Activated CD4-positive, alpha-beta T cell treated with anti-CD3 and anti-CD28 coated beads for 36 hours (primary cell): ENCODE measurements at places on chromosomes 5 and 9. TPM values are rescaled to one million over a fixed set of nuclear protein-coding genes. Genes with fewer than 3 reads are reported as not detected.

Gene NRG2
- total RNA-seq = 0.11 TPM

Gene CYSRT1
- total RNA-seq = 0.23 TPM

Gene KIF24
- 5.9 TPM for total RNA-seq

Gene ANXA6
- total RNA-seq = 332 TPM

Gene MINAR2
- not detected for total RNA-seq

Gene GRIN3A
- not detected for total RNA-seq

Gene NDFIP1
- total RNA-seq = 54.9 TPM

Gene OBP2B
- total RNA-seq = not detected

Gene IRX4
- not detected for total RNA-seq

Gene ERAP2
- 57.3 TPM for total RNA-seq

Gene RANBP3L
- 0.16 TPM for total RNA-seq

Gene CD72
- 6.5 TPM for total RNA-seq

Gene NR6A1
- total RNA-seq = 0.82 TPM

Gene IL9
- total RNA-seq = 48.1 TPM

Gene BARHL1
- total RNA-seq = not detected

Gene KLHL3
- total RNA-seq = 10.8 TPM

Gene ABLIM3
- total RNA-seq = not detected

Gene SPINK5
- not detected for total RNA-seq

Gene SPINK6
- total RNA-seq = not detected

Gene GARIN3
- 0.82 TPM for total RNA-seq

Gene ZDHHC11
- 8.5 TPM for total RNA-seq

Gene PTPN3
- 0.46 TPM for total RNA-seq

Gene CRB2
- not detected for total RNA-seq

Gene THBS4
- 2.1 TPM for total RNA-seq

Gene SLC26A2
- 5.3 TPM for total RNA-seq

Gene NR2F1
- not detected for total RNA-seq

Gene TERT
- total RNA-seq = 11.9 TPM
